C1 segment of cervical spinal cord (tissue), 14 donors: ENCODE measurements at places on chromosomes 1 and 21.

GRCh38 chr21:32529679-32530078 is 55.6 kb downstream of the TCP10L start:
- DNase-seq = no peak

DNA sequence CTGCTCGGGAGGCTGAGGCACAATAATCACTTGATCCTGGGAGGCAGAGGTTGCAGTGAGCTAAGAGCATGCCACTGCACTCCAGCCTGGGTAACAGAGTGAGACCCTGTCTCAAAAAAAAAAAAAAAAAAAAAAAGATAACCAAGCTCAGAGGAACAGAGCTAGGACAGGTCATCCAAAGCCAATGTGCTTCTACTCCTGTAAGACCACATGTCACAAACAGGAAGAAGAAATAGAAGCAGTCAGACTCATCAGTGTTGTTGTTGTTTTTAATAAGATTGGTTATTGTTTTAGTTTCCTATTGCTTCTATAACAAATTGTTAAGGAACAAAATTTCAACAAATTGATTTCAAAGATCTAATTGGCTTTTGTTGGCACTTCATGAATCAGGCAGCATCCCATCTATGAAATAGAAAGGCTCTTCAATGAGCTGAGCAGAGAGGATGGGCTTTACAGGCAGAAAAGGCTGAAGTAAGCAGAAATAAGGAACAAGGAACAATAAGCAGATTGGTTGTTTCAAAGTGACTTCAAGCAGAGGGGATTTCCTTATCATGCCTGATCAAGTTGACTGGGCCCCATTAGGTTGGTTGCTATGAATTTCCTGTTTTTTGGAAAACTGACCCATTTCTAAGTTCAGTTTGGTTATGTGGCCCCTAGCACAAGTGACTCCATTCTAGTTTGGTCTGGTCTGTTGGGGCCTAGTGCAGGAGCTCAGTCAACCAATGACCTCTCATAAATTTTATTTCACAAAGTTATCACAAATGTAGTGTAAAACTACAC is 6.0 kb upstream of the AKNAD1 start:
- DNase-seq = no peak

GRCh38 chr1:235624721-235625333 is 24.8 kb downstream of the GNG4 start:
- DNase-seq = no peak

- no peak for DNase-seq
Measured at GRCh38 chr1:241424480-241424971, 67.5 kb upstream of the RGS7 start.

DNA sequence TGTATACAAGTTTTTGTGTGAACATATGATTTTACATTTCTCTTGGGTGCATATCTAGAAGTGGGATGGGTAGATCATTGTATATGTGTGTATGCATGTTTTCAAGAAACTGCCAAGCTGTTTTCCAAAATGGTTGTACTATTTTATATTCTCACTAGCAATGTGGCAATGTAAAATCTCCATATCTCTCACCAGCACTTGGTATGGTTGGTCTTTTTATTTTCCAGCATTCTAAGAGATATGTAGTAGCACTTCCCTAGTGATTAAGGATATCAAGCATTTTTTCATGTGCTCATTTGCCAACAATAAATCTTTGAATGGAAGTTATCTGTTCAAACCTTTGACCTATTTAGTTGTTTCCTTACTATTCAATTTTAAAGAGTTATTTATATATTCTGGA is 310.7 kb downstream of the ZNF326 start:
- DNase-seq = no peak

GRCh38 chr1:58575551-58576324 is 1.3 kb downstream of the TACSTD2 start:
- DNase-seq = no peak
